ENCODE measurements at places on chromosomes 2 and 18.

GRCh38 chr18:11245879-11246278 lies 96.5 kb upstream of the PIEZO2 start:
- no peak for DNase-seq

- no peak for DNase-seq
Observed at GRCh38 chr18:36610661-36611060, 218.1 kb downstream of the TPGS2 start.

- peak; percentile 42 for DNase-seq
Observed at GRCh38 chr2:11250400-11251196, 93.8 kb downstream of the ROCK2 start.

GRCh38 chr2:160353166-160353565 lies 140.4 kb downstream of the RBMS1 start:
- DNase-seq: no peak

DNA sequence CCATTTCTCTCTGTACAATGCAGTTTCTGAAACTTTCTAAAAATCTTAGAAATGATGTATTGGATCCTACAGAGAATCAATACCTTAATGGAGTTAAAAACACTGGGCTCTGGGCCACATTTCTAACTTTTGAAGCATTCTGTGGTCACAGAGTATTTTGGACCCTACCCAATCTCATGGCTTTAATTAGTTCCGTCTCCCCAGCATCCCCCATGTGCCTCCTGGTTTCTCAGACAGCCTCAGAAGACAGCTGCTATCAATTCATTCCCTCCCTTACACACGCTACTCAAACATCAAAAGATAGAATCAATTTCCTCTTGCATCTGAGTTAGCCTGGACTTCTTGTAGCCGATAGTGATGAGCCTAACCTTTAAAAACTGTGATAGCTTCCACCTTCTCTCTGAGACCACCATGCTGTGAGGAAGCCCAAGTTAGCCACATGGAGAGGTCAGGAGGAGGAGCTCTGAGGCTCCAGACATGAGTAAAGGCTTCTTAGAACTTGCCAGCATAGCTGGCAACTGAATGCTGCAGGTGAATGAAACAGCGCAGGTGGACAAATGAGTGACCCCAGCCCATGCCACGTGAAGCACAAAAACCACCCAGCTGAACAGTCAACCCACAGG lies 10.4 kb downstream of the ADCY3 start:
- DNase-seq: no peak

GRCh38 chr2:109185338-109185737 lies 56.3 kb downstream of the SH3RF3 start:
- DNase-seq: peak; percentile 66

- peak; percentile 89 for DNase-seq
Observed at GRCh38 chr2:8004250-8004681, 677.6 kb upstream of the ID2 start.

DNA sequence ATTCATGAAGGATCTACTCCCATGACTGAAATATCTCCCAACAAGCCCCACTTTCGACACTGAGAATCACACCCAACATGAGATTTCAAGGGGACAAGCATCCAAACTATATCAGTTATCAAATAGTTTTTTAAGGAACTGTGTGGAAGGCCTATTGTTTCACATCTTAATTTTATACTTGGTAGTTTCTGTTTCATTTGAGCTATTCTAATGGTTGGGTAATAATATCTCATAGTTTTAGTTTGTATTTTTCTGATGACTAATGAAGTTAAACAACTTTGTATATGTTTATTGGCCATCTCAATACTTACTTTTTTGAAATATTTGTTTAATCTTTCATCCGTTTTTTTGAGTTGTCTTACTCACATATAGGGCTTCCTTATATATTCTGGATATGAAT lies 135.0 kb downstream of the SCG2 start:
- DNase-seq: no peak

GRCh38 chr2:8243748-8244400 lies 438.0 kb upstream of the ID2 start:
- DNase-seq: no peak

DNA sequence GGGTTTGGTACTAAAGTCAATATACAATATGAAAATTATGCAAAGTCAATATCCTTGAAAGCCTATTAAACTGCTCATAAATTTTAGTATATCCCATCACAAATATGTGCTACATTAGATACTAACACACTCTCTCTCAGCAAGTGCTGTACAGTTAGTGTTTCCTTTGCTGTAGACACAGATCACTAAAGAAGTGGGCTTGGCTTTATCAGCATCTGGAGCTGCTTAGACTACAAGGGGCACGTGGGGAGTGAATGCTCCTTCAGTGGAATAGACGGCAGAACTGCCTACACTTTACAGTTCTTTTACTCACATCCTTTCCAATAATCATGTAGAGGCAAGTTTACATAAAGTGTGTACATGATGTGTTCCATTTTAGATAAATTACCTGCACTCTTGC lies 26.0 kb upstream of the EFEMP1 start:
- no peak for DNase-seq

DNA sequence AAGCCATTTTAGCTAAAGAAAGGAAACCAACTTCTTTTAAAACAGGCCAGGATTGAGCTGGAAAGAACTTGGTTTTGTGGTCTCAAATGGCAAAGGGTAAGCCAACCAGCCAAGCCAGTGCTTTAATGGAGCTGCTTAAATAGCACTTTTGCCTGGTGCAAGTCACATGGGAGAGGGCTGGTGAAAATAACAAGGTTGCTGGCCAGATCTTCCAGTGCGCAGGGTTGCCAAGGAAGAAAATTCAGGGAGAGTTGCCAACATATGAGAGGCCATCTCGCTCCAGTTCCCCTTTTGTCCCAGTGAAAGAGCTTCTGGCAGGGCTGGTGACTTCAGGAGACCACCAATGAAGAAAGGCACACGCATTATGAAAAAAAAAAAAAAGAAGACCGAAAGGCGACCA lies 57.3 kb downstream of the IRS1 start:
- DNase-seq: peak; percentile 12

- no peak for DNase-seq
Observed at GRCh38 chr2:56803596-56803995, 619.8 kb downstream of the CCDC85A start.

DNA sequence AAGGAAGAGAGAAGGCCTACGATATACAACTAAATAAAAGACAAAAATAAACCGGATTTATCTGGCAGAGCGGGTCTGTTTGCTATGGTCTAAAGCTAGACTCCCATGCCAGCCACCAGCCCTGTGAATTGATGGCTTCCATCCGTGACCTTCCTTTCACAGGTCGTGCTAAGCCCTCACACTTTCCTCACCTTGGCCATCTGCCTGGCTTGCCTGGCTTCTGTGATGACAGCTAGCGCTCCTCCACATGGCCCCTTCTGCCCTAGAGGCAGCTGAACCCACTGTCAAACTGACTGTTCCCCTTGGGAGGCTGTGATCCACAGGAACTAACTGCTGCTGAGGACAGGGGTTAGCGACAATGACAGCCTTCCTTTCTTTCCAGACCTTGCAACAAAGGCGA lies 32.5 kb downstream of the GAREM1 start:
- DNase-seq: no peak

DNA sequence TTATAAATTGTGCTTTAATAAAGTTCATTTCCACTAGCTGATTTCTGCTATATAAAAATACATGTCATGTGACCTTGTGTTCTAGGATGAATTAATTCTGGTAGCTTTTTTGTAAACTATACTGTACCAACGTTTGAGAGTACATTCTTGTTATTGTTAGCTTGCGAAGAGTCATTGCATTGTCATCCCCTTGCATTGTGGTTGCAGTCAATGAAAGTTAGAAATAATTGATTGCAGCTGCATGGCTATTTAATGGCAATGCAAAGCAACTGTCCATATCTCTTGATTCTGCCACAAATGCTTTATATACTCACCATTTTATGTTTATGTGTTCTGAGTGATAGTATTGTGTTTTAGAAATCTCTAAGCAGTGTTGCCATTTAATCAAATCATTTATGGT lies 91.6 kb downstream of the ZNF407 start:
- DNase-seq: peak; percentile 49
